Astrocyte (in vitro differentiated cells and primary cell): ENCODE measurements at places on chromosomes 16 and 17.

DNA sequence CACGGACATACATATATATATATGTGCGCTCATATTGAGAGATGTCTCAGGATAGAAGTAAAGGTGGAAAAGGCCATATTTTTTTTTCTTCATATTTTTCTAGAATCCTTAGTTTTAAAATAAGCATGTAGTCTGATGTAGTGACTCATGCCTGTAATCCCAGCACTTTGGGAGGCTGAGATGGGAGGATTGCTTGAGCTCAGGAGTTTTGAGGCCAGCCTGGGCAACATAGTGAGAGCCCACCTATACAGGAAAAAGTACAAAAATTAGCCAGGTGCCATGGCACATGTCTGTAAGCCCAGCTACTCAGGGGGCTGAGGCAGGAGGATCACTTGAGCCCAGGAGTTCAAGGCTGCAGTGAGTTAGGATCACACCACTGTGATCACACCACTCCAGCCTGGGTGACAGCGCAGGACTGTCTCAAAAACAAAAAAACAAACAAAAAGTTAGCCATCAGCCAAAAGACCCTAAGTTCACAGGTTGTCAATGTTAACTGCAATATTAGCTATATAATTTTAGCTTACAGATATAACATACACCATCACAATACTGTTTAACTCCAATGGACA, 10.4 kb downstream of the ZNF652 start:
- H3K27ac ChIP-seq = no peak overlapping the region
- DNase-seq = no peak
- H3K4me3 ChIP-seq = no peak overlapping the region
- H3K4me1 ChIP-seq = no peaks in the 10 kb centered on the region
- no peaks in the 10 kb centered on the region for H3K36me3 ChIP-seq

DNA sequence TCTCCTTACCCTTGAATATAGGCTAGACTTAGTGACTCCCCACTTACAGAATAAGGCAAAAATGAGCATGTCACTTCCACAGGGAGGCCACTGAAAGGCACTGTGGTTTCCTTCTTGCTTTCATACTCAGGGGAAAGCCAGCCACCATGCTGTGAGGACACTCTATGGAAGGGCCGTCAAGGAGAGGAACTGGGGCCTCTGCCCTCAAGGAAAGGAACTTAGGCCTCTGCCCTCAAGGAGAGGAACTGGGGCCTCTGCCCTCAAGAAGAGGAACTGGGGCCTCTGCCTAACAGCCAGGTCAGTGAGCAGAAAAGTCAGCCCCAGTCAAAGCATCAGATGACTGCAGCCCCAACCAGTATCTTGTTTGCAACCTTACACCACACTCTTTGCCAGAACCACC, 30.1 kb downstream of the VPS35 start:
- H3K4me1 ChIP-seq = no peaks in the 10 kb centered on the region
- no peak overlapping the region for H3K4me3 ChIP-seq
- peaks cover 36% of the 10 kb centered on the region for H3K36me3 ChIP-seq
- no peaks in the 10 kb centered on the region for H3K27me3 ChIP-seq

GRCh38 chr17:21041741-21042457, 912 bp downstream of the USP22 start:
- H3K36me3 ChIP-seq = peaks cover 4% of the 10 kb centered on the region
- peaks cover 25% of the 10 kb centered on the region for H3K4me1 ChIP-seq
- DNase-seq = peak; percentile 57

- peak overlapping the region; percentile 54 for H3K27ac ChIP-seq
- no peaks in the 10 kb centered on the region for H3K36me3 ChIP-seq
- no peak overlapping the region for H3K4me3 ChIP-seq
- no peaks in the 10 kb centered on the region for H3K27me3 ChIP-seq
- DNase-seq = peak; percentile 73
These were observed 133.6 kb downstream of the SNX11 start for GRCh38 chr17:48241131-48241591.

- no peaks in the 10 kb centered on the region for H3K27me3 ChIP-seq
- H3K27ac ChIP-seq = no peak overlapping the region
- no peak for DNase-seq
- no peak overlapping the region for H3K4me3 ChIP-seq
- peaks cover 14% of the 10 kb centered on the region for H3K4me1 ChIP-seq
These were observed 20.2 kb downstream of the GOSR2 start for GRCh38 chr17:46943218-46943500.

DNA sequence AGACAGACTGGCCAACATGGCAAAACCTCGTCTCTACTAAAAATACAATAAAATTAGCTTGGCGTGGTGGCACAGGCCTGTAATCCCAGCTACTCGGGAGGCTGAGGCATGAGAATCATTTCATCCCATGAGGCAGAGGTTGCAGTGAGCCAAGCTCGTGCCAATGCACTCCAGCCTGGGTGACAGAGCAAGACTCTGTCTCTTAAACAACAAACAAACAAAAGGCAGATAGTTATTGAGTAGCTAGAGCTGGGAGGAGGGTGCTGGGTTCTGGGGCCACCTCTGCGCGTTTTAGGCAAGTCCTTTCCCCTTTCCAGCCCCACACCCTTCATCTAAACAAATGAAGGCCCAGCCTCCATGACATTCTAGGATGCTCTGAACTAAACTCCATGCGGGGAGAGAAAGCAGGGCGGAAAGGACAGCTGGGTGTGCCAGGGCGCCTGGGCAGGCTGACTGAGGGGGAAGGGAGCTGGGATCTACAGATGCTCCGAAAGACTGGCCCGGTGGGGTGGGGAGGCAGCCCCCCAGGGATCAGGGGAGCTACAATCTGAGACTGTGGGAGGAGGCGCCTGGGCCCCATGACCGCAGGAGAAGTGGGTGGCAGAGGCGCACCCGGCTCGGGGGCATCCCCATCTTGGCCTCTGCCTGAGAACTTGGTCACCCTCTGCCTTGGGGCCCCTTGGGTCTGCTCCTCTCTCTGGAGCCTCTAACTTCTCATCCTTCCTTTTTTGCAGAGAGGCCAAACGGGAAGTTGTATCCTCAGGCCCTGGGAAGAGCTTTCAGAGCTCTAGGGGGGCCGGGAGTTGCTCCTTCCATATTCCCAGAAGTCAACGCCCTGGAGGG, 910 bp downstream of the ITGAL start:
- no peaks in the 10 kb centered on the region for H3K36me3 ChIP-seq
- no peak overlapping the region for H3K27ac ChIP-seq
- DNase-seq = no peak
- no peak overlapping the region for H3K4me3 ChIP-seq
- peaks cover 23% of the 10 kb centered on the region for H3K27me3 ChIP-seq

DNA sequence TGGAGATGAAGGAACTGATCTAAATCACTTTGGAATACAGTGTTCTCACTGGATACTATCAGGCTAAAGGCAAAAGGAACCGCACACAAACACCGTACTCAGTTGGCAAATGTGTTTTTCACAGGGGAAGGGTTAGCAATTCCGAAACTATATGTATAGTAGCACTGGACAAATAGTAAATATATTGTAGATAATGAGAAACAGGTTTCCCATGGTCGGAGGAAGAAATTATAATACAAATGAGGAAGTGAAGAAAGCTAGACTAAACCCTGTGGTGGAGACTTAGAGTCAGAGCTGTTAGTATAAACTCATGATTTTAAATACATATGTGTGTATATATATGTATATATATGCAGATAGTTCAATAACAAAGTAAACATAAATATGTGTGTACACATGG, 414.1 kb upstream of the SALL1 start:
- no peaks in the 10 kb centered on the region for H3K4me1 ChIP-seq
- H3K36me3 ChIP-seq = no peaks in the 10 kb centered on the region
- H3K27ac ChIP-seq = no peak overlapping the region
- no peaks in the 10 kb centered on the region for H3K27me3 ChIP-seq
- H3K4me3 ChIP-seq = no peak overlapping the region
- no peak for DNase-seq

DNA sequence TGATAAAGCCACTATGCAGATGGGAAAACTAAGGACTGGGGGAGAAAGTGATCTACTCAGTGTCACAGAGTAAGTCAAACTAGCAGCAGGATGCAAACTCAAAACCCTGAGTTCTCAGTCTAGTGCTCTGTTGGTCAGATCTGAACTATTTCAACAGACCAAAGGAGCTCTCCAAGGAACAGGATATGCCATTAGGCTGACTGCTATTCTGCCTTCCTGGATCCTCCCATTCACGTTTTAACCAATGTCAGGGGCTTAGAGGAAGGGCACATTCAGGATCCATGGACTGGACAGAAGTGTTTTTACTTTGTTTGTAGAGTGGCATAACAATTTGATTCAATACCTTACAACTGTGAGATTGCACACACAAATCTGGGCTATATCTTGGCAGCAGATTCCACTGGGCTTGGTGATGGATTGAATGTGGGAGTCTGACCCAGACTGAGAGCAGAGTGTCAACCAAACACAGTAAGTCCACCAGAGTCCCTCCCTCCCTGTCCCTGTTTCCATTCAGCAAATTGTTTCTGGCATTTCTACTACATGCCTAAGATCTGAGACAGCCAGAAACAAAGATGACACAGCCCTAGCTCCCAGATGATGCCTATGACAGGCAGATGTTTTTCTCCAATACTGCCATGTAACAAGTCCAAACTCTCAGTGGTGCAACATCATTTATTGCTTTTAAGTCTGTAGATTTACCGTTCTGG, 337.8 kb upstream of the CDH5 start:
- H3K27ac ChIP-seq = peak overlapping the region; percentile 13
- peaks cover 12% of the 10 kb centered on the region for H3K4me1 ChIP-seq
- H3K36me3 ChIP-seq = no peaks in the 10 kb centered on the region
- peak; percentile 83 for DNase-seq
- no peak overlapping the region for H3K4me3 ChIP-seq

- no peak for DNase-seq
- no peak overlapping the region for H3K27ac ChIP-seq
- no peaks in the 10 kb centered on the region for H3K27me3 ChIP-seq
- no peak overlapping the region for H3K4me3 ChIP-seq
These were observed 212.9 kb downstream of the CNTNAP4 start for GRCh38 chr16:76490036-76490639.

GRCh38 chr16:9077091-9077809, 14.2 kb upstream of the HAPSTR1 start:
- peak; percentile 84 for DNase-seq
- H3K27me3 ChIP-seq = no peaks in the 10 kb centered on the region
- H3K36me3 ChIP-seq = no peaks in the 10 kb centered on the region
- peak overlapping the region; percentile 76 for H3K27ac ChIP-seq
- H3K4me3 ChIP-seq = no peak overlapping the region
- peaks cover 31% of the 10 kb centered on the region for H3K4me1 ChIP-seq

DNA sequence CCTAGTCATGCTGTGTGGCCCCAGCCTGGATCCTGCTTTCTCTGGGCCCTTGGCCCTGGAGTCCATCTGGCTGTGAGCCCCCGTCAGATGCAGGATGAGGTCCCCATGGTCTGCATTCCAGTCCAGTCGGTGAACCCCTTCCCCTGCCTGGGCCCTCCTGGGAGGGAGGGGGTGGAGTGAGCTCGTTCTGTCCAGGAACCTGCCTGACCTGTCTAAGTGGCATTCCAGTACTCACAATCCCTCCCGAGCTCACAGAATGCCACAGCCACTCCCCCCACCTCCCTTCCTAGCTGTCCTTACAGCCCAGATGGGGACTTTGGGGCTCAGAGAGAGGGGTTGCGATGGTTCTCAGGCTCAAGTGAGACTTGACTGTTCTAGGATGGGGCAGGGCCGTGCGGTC, 15.5 kb downstream of the SPNS2 start:
- H3K4me1 ChIP-seq = peaks cover 7% of the 10 kb centered on the region
- no peaks in the 10 kb centered on the region for H3K36me3 ChIP-seq
- H3K4me3 ChIP-seq = no peak overlapping the region
- no peaks in the 10 kb centered on the region for H3K27me3 ChIP-seq
- DNase-seq = no peak

GRCh38 chr17:19650826-19651225, 2.3 kb downstream of the ALDH3A2 start:
- no peaks in the 10 kb centered on the region for H3K36me3 ChIP-seq
- H3K27me3 ChIP-seq = no peaks in the 10 kb centered on the region
- peak; percentile 42 for DNase-seq
- H3K4me1 ChIP-seq = peaks cover 21% of the 10 kb centered on the region

- no peaks in the 10 kb centered on the region for H3K36me3 ChIP-seq
- no peak overlapping the region for H3K4me3 ChIP-seq
- peaks cover 14% of the 10 kb centered on the region for H3K27me3 ChIP-seq
- H3K4me1 ChIP-seq = peaks cover 11% of the 10 kb centered on the region
- DNase-seq = peak; percentile 2
These were observed 179.6 kb upstream of the TNRC6C start for GRCh38 chr17:77778636-77779489.

DNA sequence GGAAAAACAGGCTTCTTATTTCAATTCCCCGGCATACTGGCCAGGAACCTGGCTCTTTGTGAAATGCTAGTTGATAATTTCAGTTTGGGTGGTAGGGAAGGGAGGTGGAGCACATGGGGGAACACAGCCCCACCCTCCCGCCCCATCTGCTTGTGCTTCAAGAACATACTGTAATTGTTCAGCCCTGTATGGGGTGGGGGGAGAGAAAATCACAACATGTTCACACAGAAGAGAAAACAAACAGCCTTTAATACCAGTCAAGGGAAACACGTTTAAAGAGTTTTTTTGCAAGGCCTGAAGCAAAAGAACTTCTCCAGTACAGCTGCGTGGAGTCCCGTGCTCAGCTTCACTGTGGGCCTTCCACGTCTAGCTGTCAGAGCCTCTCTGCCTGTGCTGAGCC, 59.7 kb downstream of the SHISA6 start:
- H3K36me3 ChIP-seq = no peaks in the 10 kb centered on the region
- H3K4me1 ChIP-seq = no peaks in the 10 kb centered on the region
- H3K4me3 ChIP-seq = no peak overlapping the region
- no peaks in the 10 kb centered on the region for H3K27me3 ChIP-seq
- H3K27ac ChIP-seq = no peak overlapping the region

GRCh38 chr17:73096211-73096610, 3.7 kb upstream of the SLC39A11 start:
- peaks cover 13% of the 10 kb centered on the region for H3K4me1 ChIP-seq
- no peak overlapping the region for H3K27ac ChIP-seq
- H3K27me3 ChIP-seq = peaks cover 10% of the 10 kb centered on the region
- DNase-seq = no peak
- H3K36me3 ChIP-seq = no peaks in the 10 kb centered on the region

DNA sequence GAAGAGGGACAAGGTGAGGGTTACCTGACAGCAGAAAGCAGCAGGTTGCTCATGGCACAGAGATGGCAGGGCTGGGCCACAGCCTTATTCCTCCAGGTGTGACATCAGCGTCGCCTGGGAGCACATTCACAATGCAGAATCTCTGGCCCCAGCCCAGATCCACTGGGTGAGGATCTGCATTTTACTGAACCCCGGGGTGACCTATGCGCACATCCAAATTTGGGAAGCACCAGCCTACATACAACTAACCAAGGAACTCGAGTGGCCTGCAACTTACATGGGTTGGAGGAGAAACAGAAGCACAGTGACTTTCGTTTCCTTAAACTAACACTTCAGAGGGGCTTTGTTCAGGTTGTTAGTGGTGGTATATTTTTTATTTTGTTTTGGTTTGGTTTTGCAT, 17.6 kb downstream of the CPPED1 start:
- no peaks in the 10 kb centered on the region for H3K4me1 ChIP-seq
- no peak overlapping the region for H3K4me3 ChIP-seq
- no peak overlapping the region for H3K27ac ChIP-seq
- peaks cover under 1% of the 10 kb centered on the region for H3K36me3 ChIP-seq
- H3K27me3 ChIP-seq = no peaks in the 10 kb centered on the region
- no peak for DNase-seq

- H3K4me3 ChIP-seq = peak overlapping the region; percentile 100
- H3K27me3 ChIP-seq = no peaks in the 10 kb centered on the region
- H3K4me1 ChIP-seq = peaks cover 11% of the 10 kb centered on the region
- DNase-seq = peak; percentile 32
These were observed 868 bp downstream of the MED13 start for GRCh38 chr17:62064029-62064790.

GRCh38 chr16:51949282-51949681, 597.7 kb downstream of the TOX3 start:
- no peak for DNase-seq
- H3K27ac ChIP-seq = no peak overlapping the region
- H3K4me3 ChIP-seq = no peak overlapping the region
- no peaks in the 10 kb centered on the region for H3K36me3 ChIP-seq
- H3K27me3 ChIP-seq = no peaks in the 10 kb centered on the region
- H3K4me1 ChIP-seq = no peaks in the 10 kb centered on the region
